Ovary (tissue), 10 donors: ENCODE measurements at places on chromosomes 7 and 10. TPM values are rescaled to one million over a fixed set of nuclear protein-coding genes. Genes with fewer than 3 reads are reported as not detected.

GRCh38 chr7:122070834-122071233 lies 73.2 kb downstream of the AASS start:
- no peaks in the 10 kb centered on the region for H3K4me1 ChIP-seq
- H3K27me3 ChIP-seq = no peaks in the 10 kb centered on the region
- H3K27ac ChIP-seq = no peak overlapping the region
- H3K36me3 ChIP-seq = no peaks in the 10 kb centered on the region
- DNase-seq = no peak

- H3K27ac ChIP-seq = no peak overlapping the region
- DNase-seq = no peak
- H3K36me3 ChIP-seq = no peaks in the 10 kb centered on the region
- no peak overlapping the region for H3K4me3 ChIP-seq
- no peaks in the 10 kb centered on the region for H3K4me1 ChIP-seq
Measured at GRCh38 chr7:137454246-137454724, 110.8 kb upstream of the PTN start.

The AZGP1 gene
- polyA plus RNA-seq = 1.3 TPM

The TMEM139 gene
- 0.42 TPM for polyA plus RNA-seq

The TDRD1 gene
- 0.48 TPM for polyA plus RNA-seq
